Activated CD4-positive, alpha-beta memory T cell treated with anti-CD3 and anti-CD28 coated beads for 36 hours (primary cell): ENCODE measurements at places on chromosomes 6 and 20. TPM values are rescaled to one million over a fixed set of nuclear protein-coding genes. Genes with fewer than 3 reads are reported as not detected.

DNA sequence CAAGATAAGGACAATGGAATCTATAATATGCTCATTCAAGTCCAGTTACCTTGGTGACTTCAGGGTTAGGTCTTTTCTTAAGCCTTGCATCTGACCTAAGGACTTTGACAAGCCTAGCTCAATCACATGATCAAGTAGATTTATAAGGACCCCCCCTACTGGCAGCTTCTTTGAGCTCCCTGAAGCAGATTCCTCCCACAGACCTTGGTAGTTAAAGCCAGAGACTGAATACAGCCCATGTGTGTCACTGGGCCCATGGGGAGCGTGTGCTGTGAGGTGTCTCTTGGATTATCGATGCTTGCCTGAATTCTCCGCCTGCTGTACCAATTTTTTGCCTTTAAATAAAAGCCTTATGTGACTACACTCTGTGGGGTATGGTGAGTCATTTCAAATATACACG, 372.7 kb upstream of the RGS17 start:
- no peak for DNase-seq

GRCh38 chr6:65436281-65436680, 270.7 kb downstream of the EYS start:
- no peak for DNase-seq

DNA sequence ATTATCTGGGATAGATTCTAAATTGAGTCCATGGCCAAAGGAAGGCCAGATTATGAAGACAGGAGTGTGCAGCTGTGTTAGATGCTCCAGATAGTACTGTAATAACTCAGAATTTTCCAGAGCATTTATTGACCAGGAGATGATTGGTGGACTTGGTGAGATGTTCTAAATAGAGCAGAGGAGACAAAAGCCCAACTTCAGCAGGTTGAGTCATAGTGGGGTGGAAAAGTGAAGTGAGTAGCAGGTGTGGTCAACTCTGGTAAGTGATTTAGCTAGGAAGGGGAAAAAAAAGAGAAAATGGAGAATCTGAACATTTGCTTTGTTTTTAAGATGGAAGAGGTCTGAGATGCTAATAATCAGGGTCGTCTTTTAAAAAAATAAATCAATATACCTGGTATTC, 227.4 kb downstream of the TMEM200A start:
- DNase-seq = no peak

DNA sequence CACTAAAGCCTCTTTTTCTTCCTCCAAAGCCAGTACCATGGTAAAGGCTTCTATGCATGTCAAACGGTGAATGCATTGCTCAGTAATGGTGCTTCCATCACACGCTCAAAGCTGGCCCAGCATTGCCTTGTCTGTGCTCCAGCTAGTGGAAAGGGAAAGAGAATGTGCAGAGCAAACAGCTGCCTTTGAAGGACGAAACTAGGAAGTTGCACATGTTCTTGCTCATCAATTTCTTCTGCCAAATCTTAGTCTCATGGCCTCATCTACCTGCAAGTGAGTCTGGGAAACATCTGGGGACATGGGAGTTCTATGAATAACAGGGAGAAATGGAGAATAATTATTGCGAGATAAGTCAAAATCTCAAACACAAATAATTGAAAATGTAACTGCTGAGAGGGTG, 216.5 kb upstream of the SSTR4 start:
- no peak for DNase-seq

DNA sequence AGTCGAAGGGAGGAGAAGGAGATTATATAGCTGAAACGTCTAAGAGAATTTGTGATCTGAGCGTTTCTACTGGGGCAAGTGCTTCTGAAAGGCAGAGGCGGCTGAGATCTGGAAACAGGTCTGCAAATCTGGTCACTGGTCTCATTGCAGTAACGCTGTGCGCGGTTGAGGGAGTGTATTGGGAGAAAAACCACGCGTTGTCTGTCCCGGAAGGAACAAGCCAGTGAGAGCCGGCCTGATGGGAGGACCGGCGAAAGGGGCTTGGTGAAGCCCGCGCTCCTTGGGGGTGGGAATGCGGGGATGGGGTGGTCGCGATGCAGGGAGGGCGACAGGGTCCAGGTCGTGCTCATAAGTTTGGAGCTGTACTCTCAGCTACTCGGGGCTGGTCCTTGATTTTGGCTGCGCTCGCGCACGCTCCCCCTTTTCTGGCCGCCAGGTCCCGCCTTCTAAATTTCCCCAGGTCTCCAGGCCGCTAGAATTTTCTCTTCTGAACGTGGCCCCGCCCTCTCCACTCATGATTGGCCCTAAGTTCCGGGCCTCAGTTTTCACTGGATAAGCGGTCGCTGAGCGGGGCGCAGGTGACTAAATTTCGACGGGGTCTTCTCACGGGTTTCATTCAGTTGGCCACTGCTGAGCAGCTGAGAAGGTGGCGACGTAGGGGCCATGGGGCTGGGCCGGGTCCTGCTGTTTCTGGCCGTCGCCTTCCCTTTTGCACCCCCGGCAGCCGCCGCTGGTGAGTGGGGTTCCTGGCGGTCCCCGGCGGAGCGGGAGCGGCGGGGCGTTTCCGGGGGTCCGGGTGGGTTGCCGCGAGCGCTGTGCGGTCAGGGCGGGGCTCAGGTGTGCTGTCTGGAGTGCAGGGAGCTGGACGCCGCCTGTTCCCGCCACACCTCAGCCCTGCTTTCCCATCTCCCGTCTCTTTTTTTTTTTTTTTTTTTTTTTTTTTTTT, at the start of gene MICB:
Gene MICB, plus strand, starts transcription at position 615 of the 946 bp plus-strand sequence. Its CDS starts 49 bp downstream, at position 664.
- DNase-seq = peak; percentile 91

- DNase-seq = no peak
These were observed 230.0 kb upstream of the SULF2 start for GRCh38 chr20:48015141-48015910.

DNA sequence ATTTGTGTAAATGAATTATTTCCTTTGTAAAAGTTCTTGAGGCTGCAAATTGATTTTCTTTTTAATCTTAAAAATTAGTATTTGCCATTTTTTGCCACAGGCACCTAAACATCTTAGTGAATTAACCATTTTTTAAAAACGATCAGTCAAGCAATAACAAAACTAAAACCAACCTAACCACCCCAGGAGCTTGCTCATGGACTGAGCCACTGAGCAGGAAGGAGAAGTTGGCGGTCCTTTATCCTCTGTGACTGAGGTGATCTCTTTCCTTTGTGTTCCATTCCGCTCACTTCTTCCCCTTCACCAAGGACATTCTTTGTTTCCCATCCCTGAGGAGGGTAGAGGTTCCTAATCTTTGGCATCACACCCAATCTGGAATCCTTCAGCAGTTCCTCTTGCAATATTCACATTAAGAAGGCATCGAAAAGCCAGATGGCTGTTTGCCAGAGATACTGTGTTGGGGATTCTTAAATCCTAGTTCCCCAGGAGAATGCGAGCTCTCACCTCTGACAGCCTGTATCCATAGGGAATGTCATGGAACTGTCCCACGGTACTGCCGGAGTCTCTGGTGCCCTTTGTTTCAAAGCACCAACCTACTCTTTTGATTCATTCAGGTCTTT, 30.5 kb downstream of the RPRD1B start:
- no peak for DNase-seq

GRCh38 chr6:148513145-148514071, 170.8 kb downstream of the SASH1 start:
- no peak for DNase-seq

DNA sequence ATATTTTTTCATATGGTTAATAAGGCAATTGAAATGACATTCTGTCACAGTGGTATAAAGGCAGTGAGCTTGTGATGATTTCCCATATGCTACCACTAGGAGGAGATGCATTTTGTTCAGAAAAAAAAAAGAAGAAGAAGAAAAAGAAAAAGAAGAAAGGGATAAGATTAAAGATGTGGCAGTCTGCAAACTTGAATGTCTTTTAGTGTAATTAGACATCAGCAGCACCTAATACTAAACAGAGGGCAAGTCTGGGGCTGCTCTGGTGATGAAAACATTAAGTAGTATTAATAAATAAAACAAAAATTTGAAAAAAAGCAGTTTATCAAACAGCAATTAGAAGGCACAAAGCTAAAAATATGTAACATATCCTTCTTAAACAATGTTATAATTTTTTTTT, 95.4 kb upstream of the DEFB112 start:
- DNase-seq = no peak

GRCh38 chr20:20022498-20022897, 5.3 kb downstream of the NAA20 start:
- peak; percentile 37 for DNase-seq

GPX5 gene
- total RNA-seq = not detected

ARHGAP18 gene
- 7.0 TPM for total RNA-seq

SNX21 gene
- total RNA-seq = 2.2 TPM

RCAN2 gene
- 5.4 TPM for total RNA-seq

HLA-DOB gene
- total RNA-seq = 1.3 TPM
